Activated CD8-positive, alpha-beta memory T cell treated with anti-CD3 and anti-CD28 coated beads for 24 hours (primary cell): ENCODE measurements at places on chromosomes 1 and 21.

DNA sequence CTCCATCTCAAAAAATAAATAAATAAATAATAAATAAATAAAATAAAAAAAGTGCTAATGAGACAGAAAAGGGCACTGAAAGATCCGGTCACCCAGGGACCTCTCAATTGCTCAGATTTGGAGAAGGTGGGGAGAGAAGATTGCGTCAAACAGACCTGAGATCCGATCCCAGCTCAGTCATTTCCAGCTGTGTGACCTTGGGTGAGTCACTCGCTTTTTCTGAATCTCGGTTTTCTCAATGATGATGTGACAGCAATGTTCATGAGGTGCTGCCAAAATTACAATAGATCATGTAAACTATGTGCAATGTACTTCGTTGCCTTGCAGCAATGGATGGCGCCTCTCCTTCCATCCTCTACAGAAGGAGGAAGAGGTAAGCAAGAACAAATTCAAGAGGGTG lies 11.1 kb upstream of the MEF2D start:
- DNase-seq, result no peak

GRCh38 chr1:7250176-7250575 lies 464.9 kb downstream of the CAMTA1 start:
- DNase-seq, result no peak

DNA sequence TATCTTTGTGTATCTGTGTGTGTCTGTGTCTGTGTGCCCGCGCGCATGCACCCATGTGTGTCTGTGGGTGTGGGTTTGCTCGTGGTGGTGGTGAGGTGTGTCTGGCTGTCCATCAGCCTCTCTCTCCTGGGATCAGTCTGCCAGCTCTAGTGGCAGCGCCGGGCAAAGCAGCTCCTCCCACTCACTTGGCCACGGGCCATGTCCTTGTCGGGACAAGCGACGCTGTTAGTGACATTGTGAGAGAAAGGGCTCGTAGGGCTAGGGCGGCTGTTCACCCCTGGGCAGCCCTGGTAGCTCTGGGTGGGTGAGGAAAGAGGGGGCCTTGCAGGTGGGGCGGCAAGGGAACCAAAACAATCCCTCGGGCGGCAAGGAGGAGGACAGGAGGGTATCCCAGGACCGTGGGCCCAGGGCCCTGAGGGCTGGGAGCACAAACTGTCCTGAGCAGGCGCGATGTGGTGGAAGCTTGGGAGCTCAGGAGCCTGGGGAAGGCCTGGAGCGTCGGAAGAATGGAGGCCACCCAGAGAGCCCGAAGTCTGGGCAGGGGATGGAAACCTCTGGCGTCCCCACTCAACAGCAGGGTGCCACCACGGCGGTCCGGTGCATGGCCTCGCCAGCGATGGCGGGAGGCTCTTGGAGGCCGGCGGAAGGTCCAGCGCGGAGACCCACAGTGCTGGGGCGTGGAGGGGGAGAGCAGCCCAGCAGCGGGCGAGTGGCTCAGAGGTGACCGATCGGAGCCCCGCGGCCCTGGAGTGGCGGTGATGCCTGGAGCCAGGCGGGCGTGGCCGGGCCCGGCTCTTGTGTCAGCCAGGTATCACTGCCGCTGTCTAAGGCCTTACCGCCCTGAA lies 140.5 kb downstream of the LIPI start:
- no peak for DNase-seq

- no peak for DNase-seq
Measured at GRCh38 chr1:226004396-226004795, 5.3 kb upstream of the SDE2 start.

DNA sequence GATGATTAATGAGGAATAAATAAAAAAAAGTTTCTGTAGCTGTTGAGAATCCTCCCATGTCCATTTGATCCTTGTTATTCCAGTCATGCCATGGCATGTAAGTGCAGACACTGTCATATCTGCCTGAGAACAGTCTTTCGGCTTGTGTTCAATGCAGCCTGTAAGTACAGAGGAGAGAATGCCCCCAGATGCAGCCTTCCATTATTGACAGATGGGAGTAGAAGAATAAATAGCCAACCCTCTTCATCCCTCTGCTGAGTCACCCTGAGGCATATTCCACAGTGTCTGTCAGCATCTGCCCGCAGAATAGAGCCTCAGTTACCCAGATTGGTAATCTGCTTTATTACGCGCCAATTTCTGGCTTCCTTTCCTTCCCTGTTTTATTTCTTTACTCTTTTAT lies 139.4 kb downstream of the LRRC7 start:
- DNase-seq, result no peak

DNA sequence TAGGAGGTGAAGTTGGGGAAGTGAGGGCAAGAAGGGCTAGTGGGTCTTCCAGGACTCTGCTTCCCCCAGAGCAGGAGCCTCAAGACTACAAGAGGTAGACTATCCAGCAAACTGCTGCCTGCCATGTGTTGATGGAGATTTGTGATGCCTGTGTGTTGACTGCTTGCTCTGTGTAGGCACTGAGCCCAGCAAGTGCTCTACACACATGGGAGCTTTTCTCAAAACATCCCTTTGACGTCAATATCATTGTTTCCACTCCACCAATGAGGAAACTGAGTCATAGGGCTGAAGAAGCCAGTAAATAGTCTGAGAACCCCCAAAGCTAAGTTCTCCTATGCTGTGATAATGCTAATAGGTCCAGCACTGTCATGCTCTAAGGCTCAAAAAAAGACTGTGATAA lies 207.2 kb upstream of the NFIA start:
- no peak for DNase-seq

DNA sequence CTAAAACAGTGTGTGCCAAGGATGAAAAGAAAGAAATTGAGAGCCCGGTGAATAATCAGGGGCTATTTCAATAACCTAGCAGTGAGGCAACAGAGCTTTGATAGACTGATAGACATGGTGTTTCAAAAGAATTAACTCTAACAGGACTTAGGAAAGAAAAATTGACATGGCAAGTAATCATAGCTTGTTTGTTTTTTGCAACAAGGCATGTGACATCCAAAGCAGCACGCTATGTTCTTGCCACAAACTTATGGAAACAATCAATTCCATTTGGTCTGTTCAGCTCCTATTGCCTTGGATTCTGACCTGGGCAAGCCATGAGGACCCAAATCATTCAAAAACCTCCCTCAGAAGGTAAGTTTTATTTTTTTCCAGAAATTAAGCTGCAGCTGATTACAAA lies 608.5 kb downstream of the SMYD3 start:
- DNase-seq, result no peak

- DNase-seq, result no peak
Measured at GRCh38 chr1:29747196-29747595, 510.9 kb downstream of the PTPRU start.

DNA sequence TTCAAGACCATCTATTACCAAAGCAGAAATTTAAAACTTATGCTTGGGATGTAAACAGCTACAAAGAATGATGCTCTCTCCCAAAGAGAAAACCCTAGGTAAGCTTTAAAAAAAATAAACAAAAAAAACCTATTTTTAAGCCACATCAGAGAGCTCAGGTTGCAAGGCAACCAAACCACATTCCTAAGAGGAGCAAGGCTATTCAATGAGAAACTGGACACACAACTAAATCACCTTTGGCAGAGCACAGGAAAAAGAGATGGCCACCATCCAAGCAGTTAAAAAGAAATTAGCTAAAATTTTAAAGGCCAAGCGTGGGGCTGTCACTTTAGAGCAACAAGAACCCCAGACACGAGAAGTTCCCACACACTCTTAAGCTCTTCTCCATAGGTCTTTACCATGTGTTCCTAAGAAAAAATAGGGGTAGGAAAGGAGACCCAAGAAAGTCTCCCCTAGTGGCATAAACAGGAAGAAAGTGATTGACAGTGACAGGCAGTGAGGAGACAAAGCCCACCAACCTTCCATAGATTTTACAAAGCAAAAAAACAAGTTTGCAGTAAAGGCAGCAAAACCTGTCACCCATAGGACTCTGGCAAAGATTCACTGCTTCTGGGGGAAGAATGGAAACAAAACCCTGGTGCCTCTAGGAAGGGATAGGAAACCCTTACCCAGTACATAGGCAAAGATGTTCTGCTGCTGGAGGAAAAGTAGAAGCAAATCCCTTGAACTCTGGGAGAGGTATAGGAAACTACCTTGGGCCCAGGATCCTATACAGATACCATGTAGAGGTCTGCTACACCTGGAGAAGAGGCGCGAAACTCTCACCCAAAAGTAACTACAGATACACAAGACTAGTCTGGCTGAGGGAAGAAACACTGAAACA lies 68.5 kb downstream of the FOXJ3 start:
- DNase-seq, result no peak

- no peak for DNase-seq
Measured at GRCh38 chr1:68495532-68495931, 1.4 kb downstream of the DEPDC1 start.

GRCh38 chr1:45238846-45239245 lies 32.4 kb upstream of the ZSWIM5 start:
- DNase-seq, result no peak

DNA sequence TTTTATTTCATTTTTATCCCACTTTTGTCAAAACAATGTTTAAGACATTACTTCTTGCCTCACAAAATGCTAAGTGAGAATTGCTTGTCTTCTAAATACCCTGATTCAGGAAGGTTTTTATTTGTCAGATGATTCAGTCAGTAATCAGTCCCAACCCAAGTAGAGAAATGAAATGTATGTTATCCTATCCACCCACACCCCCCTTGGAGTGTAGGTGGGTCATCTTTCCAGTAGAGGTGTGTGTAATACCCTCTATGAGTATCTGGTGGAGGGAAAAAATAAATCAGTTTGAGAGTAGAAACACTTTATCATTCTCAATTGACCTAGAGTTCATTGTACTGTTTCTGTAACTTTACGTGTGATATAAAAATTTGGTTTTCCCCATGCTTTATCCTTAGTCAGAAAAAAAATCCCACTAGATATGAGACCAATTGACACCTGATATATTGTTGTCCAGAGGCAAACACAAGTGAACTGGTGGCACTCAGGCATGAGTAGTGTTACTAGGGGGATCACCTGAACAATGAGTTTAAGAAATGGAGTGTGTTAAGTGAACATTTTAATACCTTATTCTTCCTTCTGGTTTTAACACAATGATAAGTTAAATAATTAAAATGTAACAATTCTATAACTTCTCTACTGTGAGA lies 153.8 kb upstream of the C1orf105 start:
- no peak for DNase-seq

DNA sequence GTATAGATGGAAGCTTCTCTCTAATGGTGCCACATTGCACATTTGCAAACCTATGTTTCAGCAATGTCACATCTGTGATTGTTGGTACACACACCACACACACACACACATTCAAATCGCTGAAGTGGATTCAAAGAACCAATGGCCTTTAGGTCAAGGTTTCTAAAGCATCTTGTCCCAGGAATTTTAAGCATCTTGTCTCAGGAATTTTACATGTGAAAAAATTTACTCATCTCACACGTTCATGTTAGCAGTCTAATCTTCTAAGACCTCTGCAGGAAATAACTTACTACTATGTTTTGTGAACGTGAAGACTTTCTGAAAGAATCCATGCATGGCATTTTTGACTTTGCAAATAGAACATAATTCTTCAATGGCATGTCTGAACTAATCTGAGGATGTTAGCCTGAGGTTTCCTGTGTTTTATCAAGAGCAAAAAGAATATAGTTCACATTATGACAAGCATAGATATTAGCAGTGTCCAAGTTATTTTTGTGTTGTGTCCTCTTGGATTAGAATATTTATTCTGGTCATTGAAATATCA lies 125.1 kb downstream of the CYYR1 start:
- no peak for DNase-seq
